ENCODE measurements at places on chromosomes 7 and 10. TPM values are rescaled to one million over a fixed set of nuclear protein-coding genes. Genes with fewer than 3 reads are reported as not detected.
A peak's percentile ranks its signal among the peaks of the same experiment; 100 is the strongest.

- DNase-seq = no peak
- H3K4me3 ChIP-seq = no peak overlapping the region
- no peaks in the 10 kb centered on the region for H3K36me3 ChIP-seq
- no peak overlapping the region for H3K27ac ChIP-seq
- H3K27me3 ChIP-seq = no peaks in the 10 kb centered on the region
These were observed 9.7 kb downstream of the PRLHR start for GRCh38 chr10:118585794-118586193.

DNA sequence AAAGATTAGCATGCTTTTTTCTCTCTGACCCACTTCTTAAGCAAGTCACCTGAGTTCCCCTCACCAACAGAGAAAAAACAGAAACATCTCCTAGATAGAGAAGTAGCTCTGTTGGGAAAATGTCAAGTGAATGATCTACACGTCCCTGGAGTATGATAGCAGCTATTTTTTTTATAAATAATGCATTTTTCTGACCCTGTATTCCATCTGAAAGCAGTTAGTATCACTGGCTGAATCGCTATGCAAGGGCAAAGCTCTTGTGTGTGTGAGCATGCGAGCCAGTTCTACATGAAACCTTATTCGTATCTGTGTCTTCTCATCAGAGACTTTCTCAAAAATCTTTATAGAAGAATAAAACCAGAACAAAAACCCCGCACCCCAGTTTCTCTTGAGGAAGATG is 8.2 kb downstream of the ANKMY2 start:
- peaks cover 54% of the 10 kb centered on the region for H3K4me1 ChIP-seq
- H3K27ac ChIP-seq = peak overlapping the region; percentile 17
- no peaks in the 10 kb centered on the region for H3K27me3 ChIP-seq
- H3K36me3 ChIP-seq = peaks cover 7% of the 10 kb centered on the region

The FBXL13 gene
- 0.52 TPM for total RNA-seq

- no peaks in the 10 kb centered on the region for H3K36me3 ChIP-seq
- H3K4me3 ChIP-seq = peak overlapping the region; percentile 70
- peaks cover 14% of the 10 kb centered on the region for H3K27me3 ChIP-seq
- DNase-seq = peak; percentile 68
- peaks cover 12% of the 10 kb centered on the region for H3K4me1 ChIP-seq
These were observed 770 bp downstream of the PLXNA4 start for GRCh38 chr7:132575419-132575981.

- H3K4me3 ChIP-seq = no peak overlapping the region
- H3K27me3 ChIP-seq = no peaks in the 10 kb centered on the region
- H3K36me3 ChIP-seq = no peaks in the 10 kb centered on the region
- DNase-seq = no peak
These were observed 16.0 kb downstream of the CHST15 start for GRCh38 chr10:124077208-124077993.

DNA sequence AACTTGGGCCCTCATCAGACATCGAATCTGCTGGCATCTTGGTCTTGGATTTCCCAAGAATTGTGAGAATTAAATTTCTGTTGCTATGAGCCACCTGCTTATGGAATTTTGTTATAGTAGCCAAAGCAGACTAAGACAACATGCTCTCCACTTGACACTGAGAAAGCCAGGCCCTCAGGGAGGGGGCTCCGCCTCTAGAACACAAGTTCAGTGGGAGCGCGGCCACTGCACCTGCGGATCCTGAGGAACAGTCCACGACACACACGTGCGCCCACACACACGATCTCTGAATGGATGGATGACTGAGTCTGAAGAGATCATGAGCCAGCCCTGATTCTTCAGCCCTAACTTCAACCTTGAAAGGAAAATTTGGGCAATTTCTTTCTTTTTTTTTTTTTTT is 73.7 kb downstream of the CTBP2 start:
- no peak overlapping the region for H3K4me3 ChIP-seq
- H3K27me3 ChIP-seq = no peaks in the 10 kb centered on the region
- DNase-seq = peak; percentile 75
- H3K4me1 ChIP-seq = peaks cover 77% of the 10 kb centered on the region
- H3K27ac ChIP-seq = peak overlapping the region; percentile 95
- H3K36me3 ChIP-seq = no peaks in the 10 kb centered on the region

The CHCHD3 gene
- 184 TPM for total RNA-seq

The FEZF1 gene
- total RNA-seq = not detected

DNA sequence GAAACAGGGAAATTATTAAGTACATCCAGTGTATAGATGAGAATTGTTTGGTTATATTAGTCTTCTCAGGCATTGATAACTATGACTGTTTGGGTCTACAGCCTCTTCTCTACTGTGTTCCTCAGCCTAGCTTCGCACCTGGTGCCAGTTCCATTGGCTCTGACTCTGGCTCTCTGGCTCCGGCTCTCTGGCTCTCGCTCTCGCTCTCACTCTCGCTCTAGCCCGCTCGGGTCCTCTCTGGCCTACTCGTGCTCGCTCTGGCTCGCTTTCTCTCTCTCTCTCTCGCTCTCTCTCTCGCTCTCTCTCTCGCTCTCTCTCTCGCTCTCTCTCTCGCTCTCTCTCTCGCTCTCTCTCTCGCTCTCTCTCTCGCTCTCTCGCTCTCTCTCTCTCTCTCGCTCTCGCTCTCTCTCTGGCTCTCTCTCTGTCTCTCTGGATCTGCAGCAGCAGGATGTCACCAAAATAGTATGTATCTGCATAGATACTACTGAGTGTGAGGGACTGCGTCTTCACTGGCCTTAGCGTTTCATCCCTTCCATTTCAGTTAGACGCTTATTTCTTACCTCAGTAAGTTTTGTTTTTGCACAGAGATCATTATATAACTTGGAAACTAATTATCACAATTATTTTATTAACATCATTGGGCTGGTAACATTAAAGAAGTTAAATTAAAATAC is 6.5 kb upstream of the SSBP1 start:
- H3K27me3 ChIP-seq = no peaks in the 10 kb centered on the region
- no peaks in the 10 kb centered on the region for H3K4me1 ChIP-seq
- no peak overlapping the region for H3K27ac ChIP-seq
- no peak overlapping the region for H3K4me3 ChIP-seq

DNA sequence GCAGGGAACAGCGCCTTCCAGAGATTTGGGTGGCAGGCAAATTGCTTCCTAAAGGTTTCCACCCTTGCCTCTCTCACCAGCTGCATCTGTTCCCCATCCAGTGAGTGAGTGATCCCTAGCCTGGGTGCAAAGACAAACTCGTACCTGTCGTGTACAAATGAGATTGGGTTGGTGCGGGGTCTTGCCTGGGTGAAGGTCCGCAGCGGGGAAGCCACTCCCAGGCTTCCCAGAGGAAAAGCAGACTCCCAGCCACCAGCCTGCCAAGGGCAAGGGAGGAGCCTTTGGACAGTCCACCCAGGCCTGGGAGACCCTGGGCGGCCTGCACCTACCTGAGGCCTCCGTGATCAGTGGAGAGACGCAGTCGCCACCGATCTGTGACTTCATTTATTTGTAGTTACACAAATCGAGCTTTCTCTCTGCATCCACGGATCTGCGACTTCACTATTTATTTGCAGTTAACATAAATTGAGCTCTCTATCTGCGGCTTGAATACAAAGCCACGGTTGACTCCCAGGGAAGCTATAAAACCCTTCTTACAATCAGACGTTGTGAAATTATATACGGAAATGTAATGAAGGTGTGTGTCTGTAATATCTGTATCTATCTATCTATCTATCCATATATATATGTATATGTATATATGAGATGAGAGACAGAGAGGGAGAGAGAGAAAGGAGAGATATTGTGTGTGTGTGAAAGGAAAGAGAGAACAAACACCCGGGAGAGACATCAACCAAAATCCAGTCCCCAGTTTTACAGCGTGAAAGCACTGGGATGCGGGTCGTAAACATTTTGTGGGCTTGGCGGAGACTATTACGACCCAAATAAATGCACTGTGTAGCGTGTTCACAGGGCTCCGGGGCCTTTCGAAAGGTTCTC is 3.0 kb upstream of the HOXA7 start:
- DNase-seq = peak; percentile 26
- H3K4me3 ChIP-seq = peak overlapping the region; percentile 79
- no peaks in the 10 kb centered on the region for H3K27me3 ChIP-seq
- no peaks in the 10 kb centered on the region for H3K36me3 ChIP-seq

The HOXA3 gene
- 4.7 TPM for total RNA-seq

DNA sequence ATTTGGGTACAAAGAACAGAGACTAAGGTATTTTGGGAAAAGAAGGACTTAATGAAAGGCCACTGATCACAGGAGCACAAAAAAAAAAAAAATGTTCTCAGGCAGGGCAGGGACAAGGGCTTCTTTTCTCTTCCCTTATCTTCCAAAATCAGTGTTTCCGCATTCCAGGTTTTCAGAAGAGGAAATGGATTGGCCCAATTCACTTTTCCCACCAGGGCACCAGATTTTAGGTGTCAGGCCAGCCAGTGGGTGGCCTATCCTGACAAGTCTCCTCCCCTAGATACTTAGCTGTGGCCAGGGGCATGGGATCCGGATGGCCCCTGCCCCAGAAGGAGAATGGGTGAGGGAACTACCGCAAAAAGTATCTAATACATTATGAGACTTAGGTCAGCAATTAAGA is 88.9 kb upstream of the WAC start:
- H3K36me3 ChIP-seq = no peaks in the 10 kb centered on the region
- no peaks in the 10 kb centered on the region for H3K27me3 ChIP-seq
- H3K4me3 ChIP-seq = no peak overlapping the region
- H3K27ac ChIP-seq = no peak overlapping the region

The FBXO24 gene
- 0.30 TPM for total RNA-seq

DNA sequence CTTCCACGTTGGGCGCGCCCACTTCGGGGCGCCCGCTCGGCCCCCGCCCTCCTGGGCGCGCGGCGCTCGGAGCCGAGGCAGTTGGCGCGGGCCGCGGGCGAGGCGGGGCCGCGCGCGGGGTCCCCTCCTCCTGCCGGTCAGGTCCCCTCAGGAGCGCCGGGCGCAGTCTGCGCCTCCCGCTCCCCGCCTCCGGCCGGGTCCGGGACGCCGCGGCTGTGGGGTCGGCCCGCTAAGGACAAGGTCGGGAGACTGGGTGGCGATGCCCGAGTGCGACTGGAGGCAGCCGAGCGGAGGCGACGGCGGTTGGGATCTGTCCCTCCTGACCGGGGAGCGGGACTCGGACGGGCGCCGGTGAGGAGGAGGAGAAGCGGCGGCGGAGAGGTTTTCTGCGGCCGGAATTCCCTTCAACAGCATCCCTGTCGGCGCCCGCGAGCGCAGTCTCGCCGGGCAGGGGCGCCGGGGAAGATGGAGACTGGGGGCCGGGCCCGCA is at the start of gene ATRNL1:
TSS of gene ATRNL1 (plus strand) at position 80 of the 490 bp plus-strand sequence. CDS start at position 466, 386 bp downstream.
- DNase-seq = peak; percentile 21
- H3K36me3 ChIP-seq = no peaks in the 10 kb centered on the region
- peak within 1 kb of the TSS; percentile 69 for H3K27ac ChIP-seq
- peak within 1 kb of the TSS; percentile 77 for H3K4me3 ChIP-seq

The BAIAP2L1 gene
- total RNA-seq = 3.0 TPM

DNA sequence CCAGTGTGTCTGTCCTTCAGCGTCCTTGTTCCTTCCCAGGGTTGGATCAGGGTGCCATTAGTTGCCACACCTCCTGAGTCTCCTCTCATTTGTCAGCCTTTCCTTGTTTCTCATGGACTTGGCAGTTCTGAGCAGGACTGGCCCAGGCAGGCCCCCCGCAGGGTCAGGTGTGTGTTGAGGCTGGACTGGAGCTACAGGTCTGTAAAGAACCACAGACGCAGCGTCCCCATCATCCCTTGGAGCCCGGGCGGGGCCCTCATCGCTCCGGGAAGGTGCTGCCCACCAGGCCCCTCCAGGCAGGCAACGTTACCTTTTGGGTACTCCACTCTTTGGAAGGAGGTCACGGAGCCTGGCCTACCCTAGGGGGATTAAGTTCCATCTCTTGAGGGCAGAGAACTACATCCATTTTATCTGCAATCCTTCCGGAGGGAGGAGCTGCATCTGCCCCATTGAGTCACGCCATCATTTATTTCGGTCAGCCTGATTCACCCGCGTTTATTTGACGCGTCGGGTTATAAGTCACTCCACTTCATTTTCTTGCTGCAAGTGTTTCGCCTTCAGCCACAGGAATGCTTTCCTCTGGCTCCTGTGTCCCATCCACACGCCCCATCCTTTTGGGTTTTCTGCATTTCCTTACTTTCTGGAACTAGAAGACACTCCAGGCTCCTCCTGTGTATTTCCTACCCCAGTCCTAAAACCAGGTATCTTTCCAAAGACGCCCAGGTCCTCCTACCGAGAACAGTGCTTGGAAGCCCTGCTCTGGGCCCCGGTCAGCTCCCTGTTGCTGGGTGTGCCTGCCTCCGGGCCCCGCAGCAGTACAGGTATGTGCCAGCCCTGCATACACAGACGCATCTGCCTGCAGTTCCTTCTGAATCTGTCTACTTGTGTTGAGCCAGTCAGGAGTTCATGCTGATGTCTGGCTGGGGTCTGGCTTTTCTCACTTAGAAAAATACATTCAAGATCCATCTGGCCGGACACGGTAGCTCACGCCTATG is 141.9 kb downstream of the MAD1L1 start:
- no peaks in the 10 kb centered on the region for H3K36me3 ChIP-seq
- no peak overlapping the region for H3K4me3 ChIP-seq
- DNase-seq = no peak

GRCh38 chr7:128110641-128111364 is 79.6 kb upstream of the LRRC4 start:
- peaks cover 6% of the 10 kb centered on the region for H3K27me3 ChIP-seq
- no peak overlapping the region for H3K4me3 ChIP-seq
- DNase-seq = no peak
- H3K4me1 ChIP-seq = no peaks in the 10 kb centered on the region

- no peak overlapping the region for H3K4me3 ChIP-seq
- H3K27me3 ChIP-seq = no peaks in the 10 kb centered on the region
- H3K4me1 ChIP-seq = no peaks in the 10 kb centered on the region
- DNase-seq = no peak
- no peak overlapping the region for H3K27ac ChIP-seq
- H3K36me3 ChIP-seq = no peaks in the 10 kb centered on the region
These were observed 33.4 kb upstream of the YAE1 start for GRCh38 chr7:39532832-39533231.

The ADAM12 gene
- total RNA-seq = 3.3 TPM

GRCh38 chr10:112279433-112279832 is 3.8 kb upstream of the TECTB start:
- no peaks in the 10 kb centered on the region for H3K4me1 ChIP-seq
- no peaks in the 10 kb centered on the region for H3K36me3 ChIP-seq
- DNase-seq = no peak
- H3K27me3 ChIP-seq = no peaks in the 10 kb centered on the region

GRCh38 chr7:151109094-151110048 is 23.1 kb downstream of the AGAP3 start:
- no peaks in the 10 kb centered on the region for H3K27me3 ChIP-seq
- H3K27ac ChIP-seq = no peak overlapping the region
- no peaks in the 10 kb centered on the region for H3K36me3 ChIP-seq
- peak; percentile 57 for DNase-seq
- H3K4me3 ChIP-seq = no peak overlapping the region

The NPC1L1 gene
- not detected for total RNA-seq

- no peaks in the 10 kb centered on the region for H3K36me3 ChIP-seq
These were observed 1.7 kb downstream of the VPS37D start for GRCh38 chr7:73669288-73669701.

DNA sequence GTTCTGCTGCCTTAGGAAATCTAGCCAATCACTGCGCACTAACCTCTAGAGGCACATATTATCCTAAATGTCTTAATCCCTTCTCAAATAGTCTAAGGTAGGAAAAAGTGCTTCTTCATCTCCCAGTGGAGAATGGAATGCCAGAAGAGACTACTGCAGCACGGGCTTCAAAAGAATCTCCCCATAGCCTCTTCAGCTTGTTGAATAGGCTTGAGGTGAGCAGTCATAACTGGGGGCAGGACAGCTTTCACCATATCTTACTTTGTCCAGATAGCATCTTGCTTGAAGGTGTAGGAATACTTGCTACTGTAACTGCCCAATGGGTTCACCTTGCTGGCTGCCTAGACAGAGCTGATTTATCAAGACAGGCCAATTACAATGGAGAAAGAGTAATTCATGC is 88.8 kb downstream of the MBL2 start:
- no peak for DNase-seq
- H3K36me3 ChIP-seq = no peaks in the 10 kb centered on the region
- no peak overlapping the region for H3K27ac ChIP-seq
- no peak overlapping the region for H3K4me3 ChIP-seq
